T-helper 17 cell (primary cell): ENCODE measurements at places on chromosomes 7 and 10. TPM values are rescaled to one million over a fixed set of nuclear protein-coding genes. Genes with fewer than 3 reads are reported as not detected.

DNA sequence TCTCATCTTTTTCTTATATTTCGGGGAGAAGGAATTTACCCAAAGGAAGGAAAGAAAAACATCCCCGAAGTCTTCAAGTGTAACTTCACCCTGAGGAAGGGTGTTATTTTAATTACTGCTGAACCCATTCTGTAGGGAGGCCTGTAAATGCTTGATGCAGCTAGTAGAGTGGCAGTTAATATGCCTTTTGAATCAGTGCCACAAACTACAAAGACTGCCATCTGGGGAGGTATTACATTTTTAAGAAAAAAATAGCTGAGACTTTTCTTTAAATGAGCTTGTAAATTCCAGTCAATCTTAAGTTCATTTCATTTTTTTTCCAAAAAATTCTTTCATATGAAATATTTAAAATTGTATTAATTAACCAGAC lies 233.1 kb upstream of the FERD3L start:
- no peak for DNase-seq

- DNase-seq = no peak
These were observed 78.2 kb downstream of the HACD1 start for GRCh38 chr10:17538941-17539340.

DNA sequence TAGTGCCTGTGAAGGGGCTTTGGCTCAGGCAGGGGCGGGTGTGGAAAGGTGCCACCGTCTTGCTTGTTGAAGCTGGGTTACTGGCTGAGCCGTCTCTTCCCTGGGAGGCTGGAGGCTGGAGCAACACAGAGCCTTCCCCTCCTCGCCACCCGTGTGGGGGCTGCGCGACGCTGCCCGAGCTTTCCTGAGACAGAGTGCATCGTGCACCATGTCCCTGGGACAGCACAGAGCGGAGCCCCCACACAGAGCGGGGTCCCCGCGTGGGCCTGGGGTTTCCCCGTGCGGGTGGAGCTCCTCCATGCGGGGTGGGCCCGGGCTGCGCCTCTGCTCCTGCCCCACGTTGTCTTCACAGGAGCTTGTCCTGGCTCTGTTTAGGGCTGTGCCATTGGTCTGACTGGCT lies 69.9 kb downstream of the INPP5A start:
- DNase-seq = no peak

DNA sequence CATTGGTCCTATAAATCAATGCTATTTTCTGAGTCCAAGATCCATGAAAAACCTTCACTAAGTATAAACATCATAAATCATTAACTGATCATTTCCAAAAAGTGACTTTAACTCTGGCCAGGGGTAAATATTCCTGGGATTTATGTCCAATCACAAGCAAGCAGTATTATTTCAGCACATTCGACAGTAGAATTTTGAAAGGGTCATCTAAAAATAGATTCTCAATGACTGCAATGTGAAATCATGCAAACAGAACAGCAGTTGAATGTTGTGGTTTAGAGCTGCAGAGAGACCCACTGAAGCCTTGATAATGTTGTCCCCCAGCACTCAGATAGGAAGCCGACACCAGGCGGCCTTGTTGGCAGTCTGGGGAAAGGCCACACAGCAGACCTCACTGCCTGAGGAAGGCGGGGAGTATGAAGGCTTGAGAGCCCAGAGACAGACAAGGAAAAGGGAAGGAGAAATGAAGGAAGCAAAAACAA lies 38.1 kb downstream of the FAM107B start:
- DNase-seq = no peak

Gene DLX6
- not detected for total RNA-seq

Gene HYAL4
- total RNA-seq = not detected

Gene FOXI2
- not detected for total RNA-seq
